ENCODE measurements at places on chromosomes 7 and 10.

DNA sequence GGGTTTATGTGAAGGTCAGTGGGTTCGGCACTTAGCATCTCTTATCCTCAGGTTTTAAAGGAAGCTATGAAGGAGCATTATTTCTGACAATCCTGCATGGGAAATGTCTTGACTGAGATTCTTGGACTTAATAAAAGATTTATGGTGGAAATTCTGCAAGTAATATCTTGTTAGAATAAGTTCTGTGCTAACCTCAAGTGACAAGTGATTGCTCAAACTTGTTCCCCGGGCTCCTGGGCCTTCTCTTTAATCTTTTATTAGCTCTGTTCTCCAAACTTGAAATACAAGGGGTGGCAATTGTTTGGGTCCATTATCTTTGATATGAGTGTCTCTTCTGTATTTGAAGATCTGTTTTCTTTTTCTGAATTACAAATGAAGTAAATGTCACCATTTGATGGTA is 140.6 kb upstream of the CTBP2 start:
- no peak for DNase-seq

- no peak for DNase-seq
Observed at GRCh38 chr7:112134039-112134438, 72.2 kb downstream of the DOCK4 start.

- no peak for DNase-seq
Observed at GRCh38 chr7:154698726-154699291, 304.1 kb downstream of the PAXIP1 start.

DNA sequence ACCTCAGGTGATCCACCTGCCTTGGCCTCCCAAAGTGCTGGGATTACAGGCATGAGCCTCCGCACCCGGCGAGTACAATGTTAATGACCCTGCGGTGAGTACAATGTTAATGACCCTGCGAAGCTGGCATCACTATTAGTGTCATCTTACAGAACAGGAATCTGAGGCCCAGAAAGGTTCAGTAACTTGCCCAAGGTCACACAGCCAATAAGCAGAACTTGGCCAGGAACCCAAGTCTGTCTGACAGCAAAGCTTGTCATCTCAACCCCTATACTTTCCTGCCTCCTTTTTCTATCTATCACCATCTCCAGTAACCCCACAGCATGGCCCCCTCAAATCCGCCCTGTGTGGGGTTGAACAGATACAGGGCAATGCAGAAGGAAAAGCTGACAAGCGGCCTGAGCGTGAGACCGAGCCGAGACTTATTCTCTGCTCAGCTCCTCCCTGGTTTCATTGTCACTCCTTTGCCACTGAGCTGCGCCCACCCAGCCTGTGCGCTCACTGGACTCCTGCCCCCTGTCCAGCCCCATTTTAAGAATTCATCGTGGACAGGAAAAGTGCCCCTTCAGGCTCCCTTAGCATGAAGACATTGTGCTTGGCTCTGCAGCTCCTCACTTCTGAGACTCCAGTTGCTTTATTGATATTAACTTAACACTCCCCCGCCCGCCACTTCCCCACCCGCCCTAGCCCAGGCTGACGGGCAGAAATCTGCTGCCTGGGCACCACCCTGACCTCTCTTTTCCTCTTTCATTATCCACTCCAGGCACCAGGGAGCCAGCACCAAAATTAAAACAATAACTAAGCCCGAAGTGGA is 58.1 kb upstream of the LBX1 start:
- no peak for DNase-seq

- no peak for DNase-seq
Observed at GRCh38 chr10:131724891-131725580, 175.8 kb upstream of the PPP2R2D start.

DNA sequence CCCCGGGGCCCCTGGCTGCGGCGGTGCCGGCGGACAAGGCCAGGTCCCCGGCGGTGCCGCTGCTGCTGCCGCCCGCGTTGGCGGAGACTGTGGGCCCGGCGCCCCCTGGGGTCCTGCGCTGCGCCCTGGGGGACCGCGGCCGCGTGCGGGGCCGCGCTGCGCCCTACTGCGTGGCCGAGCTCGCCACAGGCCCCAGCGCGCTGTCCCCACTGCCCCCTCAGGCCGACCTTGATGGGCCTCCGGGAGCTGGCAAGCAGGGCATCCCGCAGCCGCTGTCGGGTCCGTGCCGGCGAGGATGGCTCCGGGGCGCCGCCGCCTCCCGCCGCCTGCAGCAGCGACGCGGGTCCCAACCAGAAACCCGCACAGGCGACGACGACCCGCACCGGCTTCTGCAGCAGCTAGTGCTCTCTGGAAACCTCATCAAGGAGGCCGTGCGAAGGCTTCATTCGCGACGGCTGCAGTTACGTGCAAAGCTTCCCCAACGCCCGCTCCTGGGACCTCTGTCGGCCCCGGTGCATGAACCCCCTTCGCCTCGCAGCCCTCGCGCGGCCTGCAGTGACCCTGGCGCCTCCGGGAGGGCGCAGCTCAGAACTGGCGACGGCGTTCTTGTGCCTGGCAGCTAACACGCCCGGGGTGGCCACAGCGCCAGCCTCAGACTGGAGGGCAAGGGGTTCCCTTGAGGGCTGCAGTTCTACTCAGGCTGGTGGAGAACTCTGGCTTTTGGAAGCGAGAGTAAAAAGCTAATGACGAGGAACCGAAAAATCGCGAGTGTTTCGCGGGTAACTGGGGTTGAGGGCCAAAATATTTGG is 804 bp downstream of the FRAT1 start:
- DNase-seq = peak; percentile 72

- no peak for DNase-seq
Observed at GRCh38 chr10:77188521-77188920, 449.1 kb downstream of the KCNMA1 start.

GRCh38 chr10:101308051-101308450 is 45.9 kb upstream of the BTRC start:
- no peak for DNase-seq

DNA sequence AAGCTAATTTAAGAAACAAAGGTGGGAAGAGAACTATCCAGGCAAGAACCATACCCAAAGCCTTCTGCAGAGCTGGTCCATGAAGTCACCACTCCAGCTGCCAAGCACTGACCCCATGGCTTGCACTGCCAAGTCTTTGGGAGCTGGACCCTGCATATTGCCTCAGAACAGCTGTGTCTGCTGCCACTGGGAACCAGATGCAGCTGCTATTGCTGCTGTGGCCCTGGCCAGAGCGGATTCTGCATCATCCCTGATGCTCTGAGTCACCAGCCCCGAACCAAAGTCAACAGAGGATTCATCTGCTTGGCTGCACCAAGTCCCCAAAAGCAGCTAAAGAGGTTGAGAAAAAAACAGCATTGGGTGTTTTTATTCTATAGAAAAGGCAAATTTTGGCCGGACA is 39.2 kb upstream of the GSAP start:
- DNase-seq = no peak

GRCh38 chr10:84543948-84544347 is 215.6 kb downstream of the CCSER2 start:
- DNase-seq = no peak

- DNase-seq = no peak
Observed at GRCh38 chr10:112271982-112272381, 11.2 kb upstream of the TECTB start.

DNA sequence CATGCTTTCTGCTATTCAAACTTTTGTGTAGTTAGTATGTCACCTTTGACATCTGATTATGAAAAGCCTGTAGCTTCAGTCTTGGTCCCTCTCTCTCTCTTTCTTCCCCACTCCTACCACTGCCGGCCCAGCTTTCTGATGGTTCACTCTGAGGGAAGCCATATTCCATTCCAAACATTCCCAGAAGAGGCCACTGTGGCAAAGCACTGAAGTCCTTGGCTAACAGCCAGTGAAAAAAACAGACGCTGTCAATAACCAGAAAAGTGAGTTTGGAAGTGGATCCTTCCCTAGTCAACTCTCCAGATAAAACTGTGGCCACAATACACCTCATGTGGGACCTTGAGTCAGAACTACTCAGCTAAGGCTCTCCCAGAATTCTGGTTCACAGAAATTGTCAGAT is 950.7 kb upstream of the PHF14 start:
- DNase-seq = no peak

GRCh38 chr7:56124981-56125380 is 8.8 kb upstream of the NUPR2 start:
- DNase-seq = no peak

DNA sequence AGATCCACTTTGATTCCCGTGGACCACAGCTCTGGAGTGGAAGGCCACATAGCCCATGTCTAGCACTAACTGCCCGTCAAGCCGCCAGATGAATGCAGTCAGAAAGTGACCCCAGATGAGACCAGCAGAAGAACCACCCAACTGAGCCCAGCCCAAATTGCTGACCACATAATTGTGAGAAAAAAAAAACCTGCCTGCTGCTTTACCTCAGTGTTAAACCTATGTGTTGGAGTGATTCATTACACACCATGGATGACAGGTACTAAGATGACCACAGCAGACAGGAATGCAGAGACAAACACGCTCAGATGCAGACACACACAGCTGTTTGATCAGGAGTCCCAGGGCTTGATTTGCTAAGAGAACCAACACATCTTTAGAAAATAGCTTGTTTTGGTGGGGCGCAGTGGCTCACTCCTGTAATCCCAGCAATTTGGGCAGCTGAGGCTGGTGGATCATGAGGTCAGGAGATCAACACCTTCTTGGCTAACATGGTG is 168.1 kb upstream of the PPP2R2D start:
- no peak for DNase-seq

DNA sequence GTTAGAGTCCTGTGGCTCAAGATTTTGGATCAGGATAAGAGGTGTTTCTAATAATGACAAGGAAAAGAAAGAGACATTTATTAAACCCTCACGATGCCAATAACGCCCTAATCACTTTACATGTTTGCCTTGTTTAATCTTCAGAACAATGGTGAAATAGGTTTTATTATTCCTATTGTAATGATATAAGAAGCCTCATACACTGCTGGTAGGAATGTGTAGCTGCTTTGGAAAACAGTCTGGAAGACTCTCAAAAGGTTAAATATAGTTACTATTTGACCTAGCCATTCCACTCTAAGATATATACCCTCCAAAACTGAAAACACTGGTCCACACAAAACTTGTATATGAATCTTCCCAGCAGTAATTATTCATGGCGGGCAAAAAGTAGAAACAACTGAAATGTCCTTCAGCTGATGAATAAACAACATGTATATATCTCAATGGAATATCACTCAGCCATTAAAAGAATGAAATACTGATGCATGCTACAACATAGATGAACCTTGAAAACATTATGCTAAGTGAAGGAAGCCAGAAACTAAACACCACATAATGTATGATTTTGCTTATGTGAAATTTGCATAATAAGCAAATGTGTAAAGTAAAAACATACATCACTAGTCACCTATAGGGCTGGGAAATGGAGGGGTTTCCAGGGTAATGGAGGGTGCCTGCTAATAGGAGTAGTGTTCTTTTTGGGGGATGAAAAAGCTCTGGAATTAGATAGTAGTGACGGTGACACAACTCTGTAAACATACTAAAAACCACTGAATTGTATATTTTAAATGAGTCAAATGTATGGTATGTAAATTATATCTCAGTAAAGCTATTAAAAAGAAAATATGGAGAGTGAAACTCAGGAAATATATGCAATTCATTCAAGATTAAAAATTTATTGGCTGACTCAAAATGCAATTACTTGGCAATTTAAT is 76.9 kb upstream of the ANK3 start:
- DNase-seq = no peak

- no peak for DNase-seq
Observed at GRCh38 chr7:98998821-98999725, 120.7 kb downstream of the TRRAP start.

DNA sequence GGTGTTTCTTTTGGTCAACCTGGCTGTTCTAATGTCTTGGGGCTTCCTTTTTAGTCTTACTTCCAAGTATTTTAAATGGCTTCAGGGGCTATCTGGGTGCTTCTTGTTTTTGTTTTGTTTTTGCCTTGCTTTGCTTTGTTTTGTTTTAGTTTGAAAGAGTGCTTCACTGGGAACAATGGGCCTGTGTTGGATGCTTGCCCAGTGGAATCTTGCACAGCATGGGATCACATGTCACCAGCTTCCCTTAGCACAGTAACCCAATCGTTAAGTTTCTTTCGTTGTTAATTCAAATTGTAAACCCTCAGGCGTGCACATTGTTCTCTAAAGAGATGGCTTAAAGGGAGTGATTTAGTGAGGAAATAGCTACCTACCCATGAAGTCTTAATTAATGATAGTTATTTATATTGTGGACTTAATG is 8.9 kb downstream of the COL17A1 start:
- DNase-seq = no peak

Data from CD4-positive, alpha-beta T cell treated with Interleukin-17A for 4 hours (primary cell).